ENCODE measurements at places on chromosomes 11 and 22.
A peak's percentile ranks its signal among the peaks of the same experiment; 100 is the strongest.

DNA sequence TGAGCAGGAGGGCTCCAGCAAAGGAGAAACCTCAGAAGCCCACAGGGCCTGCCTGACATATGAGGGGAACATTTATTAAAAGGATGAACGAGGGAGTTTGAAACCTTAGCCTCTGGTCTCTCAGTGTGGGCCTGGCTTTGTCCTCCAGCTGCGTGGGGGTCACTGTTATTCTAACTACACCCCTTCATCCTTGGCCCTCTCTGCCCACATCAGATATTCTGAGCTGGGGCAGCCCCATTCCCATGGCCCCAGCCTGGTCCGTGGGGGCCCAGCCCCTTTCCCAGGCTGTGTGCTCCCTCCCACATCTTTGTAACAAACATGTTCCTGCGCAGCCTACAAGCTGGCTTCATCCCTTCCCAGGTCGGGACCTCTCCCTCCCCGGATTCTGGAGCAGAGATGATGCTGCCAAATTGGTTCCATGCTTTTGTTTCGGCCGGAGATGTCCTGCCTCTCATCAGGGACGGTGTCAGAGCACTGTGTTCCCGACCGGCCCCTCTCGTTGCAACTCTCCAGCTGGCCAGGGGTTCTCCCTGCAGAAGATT lies 4.0 kb downstream of the FXYD6 start:
- DNase-seq = no peak

DNA sequence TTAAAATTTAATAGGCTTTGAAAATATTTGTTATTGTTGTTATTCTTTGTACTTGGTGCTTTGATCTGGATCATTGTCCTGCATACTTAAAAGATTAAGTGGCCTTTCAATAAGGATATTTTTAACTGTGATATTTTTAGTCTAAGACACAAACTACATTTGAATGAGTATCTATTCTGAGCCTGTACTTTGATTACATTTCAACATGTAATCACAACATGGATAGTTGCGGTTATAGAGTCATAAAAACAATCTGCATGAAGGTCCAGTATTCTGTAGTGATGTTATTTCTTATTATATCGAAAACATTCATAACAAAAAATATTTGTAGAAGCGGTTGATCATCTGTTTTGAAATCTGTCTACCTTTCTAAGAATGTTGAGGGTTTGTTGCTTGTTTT lies 58.6 kb downstream of the HIPK3 start:
- DNase-seq = no peak

DNA sequence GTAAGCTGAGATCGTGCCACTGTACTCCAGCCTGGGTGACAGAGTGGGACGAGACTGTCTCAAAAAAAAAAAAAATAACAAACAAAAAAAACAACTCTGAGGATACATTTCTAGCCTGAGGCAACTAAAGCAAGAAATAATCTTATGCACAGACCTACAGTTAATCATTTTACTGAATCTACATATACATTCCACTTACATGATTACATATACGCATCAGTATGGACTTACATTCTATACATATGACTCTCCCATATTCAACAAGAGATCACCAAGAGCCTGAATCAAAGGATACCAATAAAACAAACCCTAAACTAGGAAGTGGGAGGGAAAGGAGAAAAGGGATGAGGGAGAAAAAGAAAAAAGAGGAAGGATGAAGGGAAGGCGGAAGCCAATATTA lies 1.1 kb downstream of the ALG8 start:
- no peak for DNase-seq

DNA sequence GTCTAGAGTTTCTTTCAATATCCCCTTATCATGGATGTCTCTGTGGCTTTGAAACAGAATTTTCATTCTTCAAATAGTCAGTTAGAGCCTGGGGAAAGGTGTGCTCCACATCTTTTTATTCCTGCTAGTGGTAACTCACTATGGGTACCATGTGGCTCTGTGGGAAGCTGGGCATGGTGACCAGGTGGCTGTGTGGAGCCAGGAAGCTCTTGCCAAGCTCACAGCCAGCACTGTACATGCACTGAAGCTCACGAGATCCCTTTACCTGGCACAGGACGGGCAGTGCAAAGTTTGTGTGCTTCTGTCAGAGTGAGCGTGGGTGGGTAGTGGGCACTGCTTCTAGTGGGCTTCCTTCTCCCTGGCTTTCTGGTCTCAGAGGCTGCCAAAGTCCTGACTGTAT lies 6.3 kb upstream of the KDM4F start:
- no peak for DNase-seq

DNA sequence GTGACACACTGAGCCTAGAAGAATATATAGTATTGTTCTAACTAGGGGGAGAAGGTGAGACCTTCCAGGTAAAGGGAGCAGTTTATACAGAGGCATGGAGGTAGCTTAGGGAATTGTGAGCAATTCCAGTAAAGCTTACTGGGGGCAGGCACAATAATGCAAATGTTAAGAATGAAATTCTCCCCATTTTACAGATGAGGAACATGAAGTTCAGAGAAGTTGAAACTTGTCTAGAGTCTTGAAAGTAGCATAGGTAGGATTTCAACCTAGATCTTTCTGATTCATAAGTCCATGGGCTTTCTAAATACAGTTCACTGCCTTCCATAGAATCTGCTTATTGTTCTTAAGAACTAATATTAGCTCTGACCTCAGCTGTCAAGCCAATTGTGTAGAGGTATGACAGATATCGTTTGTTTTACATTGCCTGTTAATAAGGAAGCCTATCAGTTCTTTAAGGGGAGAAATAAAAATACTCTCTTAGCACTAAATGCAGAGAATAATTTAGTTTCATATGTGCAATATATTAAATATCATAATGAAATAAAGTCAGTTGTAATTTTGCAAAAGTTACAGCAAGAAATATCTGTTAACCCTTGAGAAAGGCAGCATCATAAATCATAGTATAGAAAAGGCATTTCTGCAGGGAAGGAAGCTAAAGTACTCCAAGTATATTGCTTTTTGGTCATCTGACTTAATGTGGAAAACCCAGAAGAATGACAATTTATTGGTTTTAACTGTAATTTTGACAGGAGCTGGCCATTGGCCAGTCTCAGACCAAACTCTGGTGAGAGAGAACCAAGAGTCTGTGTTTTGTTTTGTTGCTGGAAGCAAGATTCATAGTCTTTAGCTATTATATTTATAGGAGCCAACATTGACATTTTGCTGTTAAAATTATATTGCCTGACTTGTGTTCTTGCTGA lies 181.8 kb downstream of the UVRAG start:
- DNase-seq = no peak

DNA sequence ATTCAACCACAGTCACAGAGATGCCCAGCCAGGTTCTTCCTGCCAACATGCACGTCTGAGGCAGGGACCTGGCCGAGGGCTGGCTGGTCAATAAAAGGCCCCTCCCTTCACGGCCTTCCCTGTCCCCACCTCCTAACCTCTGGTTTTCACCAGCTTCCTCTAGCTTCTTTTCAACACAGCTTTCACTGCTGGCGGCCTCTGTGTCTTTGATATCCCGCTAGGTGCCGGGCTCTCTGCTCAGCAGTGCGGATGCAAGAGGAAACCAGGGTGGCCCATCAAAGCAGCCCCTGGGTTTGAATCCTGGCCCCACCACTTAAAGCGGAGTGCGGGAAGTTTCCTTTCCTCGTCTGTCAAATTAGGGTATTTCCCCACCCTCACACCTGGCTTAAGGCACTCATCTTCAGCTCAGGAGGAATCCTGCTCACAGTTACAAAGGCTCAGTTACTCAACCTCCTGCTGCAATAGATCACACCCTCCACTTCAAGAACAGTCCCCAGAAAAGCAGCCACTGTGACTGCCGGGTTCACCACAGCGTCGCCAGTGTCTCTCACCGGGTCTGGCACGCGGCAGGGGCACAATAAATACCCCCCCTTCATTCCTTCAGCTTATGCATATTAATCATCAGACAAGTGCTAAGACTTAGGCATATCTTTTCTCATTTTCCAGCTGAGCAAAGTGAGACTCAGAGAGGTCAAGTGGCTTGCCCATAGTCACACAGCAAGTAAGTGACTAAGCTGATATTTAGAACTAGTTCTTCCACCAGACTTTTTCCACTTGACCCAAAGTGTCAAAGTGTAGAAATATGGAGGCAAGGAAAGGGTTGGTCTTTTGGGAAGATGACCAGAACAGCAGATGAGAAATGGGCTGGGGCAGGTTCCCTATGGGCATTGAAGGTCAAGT lies 45.7 kb downstream of the TXN2 start:
- peak; percentile 44 for DNase-seq

DNA sequence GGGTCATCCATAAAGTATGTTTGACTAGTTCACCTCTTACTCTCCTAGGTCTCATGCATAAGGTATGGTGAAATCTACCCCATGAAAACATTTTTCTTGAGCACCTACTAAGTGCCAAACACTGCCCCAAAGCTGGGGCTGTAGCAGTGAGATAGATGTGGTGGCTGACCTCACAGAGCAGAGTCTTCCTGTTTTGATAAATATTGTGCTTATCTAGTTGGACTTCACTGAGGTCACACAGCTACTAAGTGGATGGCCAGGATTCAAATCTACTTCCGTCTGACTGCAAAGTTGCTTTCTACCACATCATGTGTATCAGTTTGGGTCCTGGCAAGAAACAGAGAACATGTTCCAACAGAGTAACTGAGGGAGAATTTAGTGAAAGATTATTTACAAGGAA lies 6.4 kb upstream of the HTATIP2 start:
- DNase-seq = no peak

GRCh38 chr11:131253142-131253655 lies 117.2 kb upstream of the NTM start:
- DNase-seq = no peak

Measured in stimulated activated CD4-positive, alpha-beta T cell treated with anti-CD3 and anti-CD28 coated beads, Interleukin-2, amount 100 ng/mL, for 48 hours (primary cell).